ENCODE measurements at places on chromosomes 16 and 17. TPM values are rescaled to one million over a fixed set of nuclear protein-coding genes. Genes with fewer than 3 reads are reported as not detected.

Gene EIF3C
- polyA plus RNA-seq, result 265 TPM

Gene SAMD14
- polyA plus RNA-seq, result 5.3 TPM

Gene DHX40
- polyA plus RNA-seq, result 37.4 TPM

DNA sequence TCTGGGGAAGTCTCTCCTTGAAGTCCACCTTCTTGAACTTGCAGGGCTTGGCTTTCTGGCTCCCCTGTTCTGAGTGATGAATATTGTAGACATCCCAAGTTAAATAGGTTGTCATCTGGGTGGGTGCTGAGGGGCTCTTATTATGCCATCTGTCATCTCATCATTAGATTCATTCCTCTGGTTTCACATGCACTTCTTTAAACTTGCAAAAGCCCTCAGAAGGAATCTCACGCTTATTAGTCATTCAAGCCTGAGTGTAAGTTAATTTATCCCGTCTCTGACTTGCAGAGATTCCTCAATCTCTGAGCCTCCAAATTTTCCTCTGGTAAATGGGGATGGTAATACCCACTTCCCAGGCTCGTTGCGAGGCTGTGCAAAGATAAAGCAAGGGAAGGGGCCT lies 5.7 kb downstream of the MGAT5B start:
- no peak for DNase-seq

GRCh38 chr16:4693956-4694641 lies 737 bp downstream of the NUDT16L1 start:
- DNase-seq, result peak; percentile 8

DNA sequence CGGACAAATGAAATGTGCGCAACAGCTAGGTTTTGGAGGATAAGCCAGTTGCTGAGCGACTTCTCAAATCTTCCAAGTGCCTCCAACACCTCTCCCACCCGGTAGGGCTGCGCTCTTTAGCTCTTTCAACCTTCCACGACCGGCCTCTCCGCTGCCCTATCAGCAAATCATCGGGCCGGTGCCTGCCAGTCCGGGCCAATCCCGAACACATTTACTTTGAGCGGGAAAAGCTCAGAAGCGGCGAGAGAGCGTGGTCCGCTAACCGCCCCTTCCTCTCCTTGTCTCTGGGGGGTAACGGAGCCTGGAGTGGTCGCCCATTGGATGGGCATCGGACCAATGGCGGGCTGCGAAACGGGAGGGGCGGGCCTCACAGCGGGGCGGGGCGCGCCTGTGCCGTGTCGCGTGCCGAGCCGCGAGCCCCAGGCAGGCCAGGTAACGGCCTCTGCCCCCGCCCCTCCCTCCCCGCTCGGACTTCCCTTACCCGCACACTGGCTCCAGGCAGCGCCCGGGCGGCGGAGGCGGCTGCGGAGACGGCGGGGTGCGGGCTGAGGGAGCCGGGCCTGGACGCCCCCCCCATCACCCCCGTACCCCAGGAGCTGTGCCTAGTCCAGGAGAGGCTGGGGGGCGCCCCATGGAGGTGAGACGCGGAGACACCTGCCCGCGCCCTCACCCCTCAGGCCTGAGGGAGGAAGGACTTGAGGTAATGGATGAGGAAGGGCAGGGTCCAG lies at the start of gene MEIOC:
Gene MEIOC, plus strand, starts transcription at position 486 of the 728 bp plus-strand sequence. Its CDS starts 146 bp downstream, at position 632.
- no peak for DNase-seq

DNA sequence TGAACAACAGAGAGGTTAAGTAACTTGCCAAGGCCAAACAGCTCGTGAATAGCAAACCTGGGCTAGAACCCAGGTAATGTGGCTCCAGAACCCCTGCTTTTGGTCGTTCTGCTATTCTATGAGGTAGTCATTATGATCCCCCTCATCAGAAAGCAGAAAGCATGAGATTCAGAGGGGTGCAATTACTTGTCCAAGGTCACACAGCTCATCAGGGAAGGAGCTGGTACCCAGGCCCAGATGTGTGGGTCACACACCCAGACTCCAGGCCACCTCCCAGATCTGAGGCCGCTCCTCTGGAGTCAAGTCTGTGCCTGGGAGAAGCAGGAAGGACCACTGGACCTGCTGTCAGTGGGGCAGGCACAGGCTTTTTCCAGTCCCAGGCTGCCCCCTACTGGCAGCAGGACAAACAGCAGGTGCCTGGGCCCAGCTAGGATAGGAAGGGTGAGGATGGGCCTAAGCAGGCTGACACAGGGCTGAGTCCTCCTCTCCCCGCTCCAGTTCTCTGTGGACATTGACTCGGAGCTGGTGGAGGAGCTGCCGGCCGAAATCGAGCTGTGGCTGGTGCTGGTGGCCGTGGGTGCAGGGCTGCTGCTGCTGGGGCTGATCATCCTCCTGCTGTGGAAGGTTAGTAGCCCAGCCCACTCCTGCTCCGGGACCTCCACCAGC lies 7.8 kb upstream of the PDK2 start:
- DNase-seq, result peak; percentile 48

- no peak for DNase-seq
Measured at GRCh38 chr16:61887903-61888302, 148.3 kb downstream of the CDH8 start.

- no peak for DNase-seq
Measured at GRCh38 chr17:5254903-5255521, 20.4 kb upstream of the SCIMP start.

DNA sequence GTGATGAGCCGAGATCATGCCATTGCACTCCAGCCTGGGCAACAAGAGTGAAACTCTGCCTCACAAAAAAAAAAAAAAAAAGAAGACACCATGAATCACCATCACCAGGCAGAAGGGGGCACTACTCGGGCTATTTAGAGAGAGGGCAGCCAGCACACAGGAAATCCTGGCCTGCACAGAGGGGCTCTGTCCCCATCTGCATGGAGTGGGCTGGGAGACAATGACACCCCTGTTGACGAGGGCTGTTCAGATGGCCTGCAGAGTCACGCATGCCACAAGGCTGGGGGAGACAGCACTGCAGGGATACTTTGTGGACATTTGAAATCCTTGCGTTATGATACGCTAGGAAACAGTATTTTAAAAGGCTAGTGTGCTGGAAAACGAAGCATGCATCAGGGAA lies 48.3 kb downstream of the CUEDC1 start:
- DNase-seq, result no peak

DNA sequence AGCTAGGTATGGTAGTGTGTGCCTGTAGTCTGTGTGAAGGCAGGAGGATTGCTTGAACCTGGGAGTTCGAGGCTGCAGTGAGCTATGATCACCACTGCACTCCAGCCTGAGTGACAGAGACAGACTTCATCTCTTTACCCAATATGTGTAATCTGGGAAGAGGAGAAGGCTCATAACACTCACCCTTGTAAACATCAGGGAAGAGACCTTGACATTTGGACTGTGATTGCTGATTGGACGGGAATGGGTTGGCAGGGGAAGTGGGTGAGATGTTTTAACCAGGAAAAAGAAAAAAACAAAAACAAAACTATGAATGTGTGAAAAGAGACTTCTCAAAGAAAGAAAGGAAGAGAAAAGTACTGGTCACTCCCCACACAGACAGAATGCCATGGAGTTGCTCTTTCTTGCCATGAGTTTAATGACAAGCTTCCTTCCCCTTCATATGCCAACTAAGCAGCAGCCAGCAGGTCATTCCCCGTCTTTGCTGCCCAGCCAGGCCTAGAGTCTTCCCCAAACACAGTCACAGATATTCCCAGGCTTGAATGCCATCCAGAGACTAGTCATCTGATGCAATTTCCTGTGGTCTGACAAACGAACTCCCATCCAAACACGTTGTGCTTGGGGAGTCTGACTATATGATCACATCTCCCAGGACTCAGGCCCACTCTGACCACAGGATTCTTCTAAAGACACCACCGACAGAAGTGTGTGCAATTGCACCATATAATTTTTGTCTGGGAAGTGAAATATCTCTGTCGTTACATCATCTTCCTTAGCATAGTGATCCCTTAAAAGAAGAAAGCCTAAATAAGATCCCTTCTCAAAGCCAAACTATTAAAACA lies 3.6 kb upstream of the XAF1 start:
- peak; percentile 98 for DNase-seq

DNA sequence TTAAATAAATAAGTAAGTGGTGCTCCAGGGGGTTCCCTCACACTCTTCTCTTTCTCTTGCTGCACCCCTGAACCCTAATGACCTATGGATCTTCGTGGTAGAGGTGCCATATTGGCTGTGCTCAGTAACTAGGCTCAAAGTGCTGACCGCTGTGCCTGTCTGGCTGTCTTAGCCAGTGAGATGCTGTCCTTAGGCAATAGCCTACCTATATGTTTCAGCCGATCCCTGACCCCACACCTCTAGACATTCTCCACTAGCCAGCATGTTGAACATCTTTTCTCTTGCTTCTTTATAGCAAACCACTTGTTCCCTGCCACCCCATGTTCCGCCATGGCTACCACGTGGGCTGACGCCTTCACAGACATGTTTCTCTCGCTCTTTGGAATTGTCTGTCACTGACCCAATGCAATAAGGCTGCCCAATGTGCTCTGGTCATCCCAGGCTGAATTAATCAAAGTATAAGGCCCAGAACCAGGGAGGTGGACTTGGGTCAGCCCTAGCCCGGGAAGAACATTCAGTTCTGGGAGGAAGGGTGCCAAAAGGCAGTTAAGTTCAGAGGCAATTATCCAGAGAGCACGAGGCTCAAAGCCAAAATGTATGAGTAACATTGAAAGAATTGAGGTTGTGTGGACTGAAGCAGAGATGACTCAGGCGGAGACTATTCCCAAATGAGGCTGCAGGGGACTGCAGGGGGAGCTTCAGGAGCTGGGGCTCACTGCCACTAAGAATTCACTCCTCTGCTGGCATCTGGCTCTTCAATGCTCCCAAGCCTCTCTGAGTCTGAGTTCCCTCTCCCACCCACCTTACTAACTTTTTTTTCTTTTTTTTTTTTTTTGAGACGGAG lies 28.7 kb upstream of the TNRC6A start:
- DNase-seq, result peak; percentile 94

Gene TBX2
- polyA plus RNA-seq, result 22.0 TPM

- no peak for DNase-seq
Measured at GRCh38 chr16:11637320-11637719, 30.9 kb upstream of the SNN start.

DNA sequence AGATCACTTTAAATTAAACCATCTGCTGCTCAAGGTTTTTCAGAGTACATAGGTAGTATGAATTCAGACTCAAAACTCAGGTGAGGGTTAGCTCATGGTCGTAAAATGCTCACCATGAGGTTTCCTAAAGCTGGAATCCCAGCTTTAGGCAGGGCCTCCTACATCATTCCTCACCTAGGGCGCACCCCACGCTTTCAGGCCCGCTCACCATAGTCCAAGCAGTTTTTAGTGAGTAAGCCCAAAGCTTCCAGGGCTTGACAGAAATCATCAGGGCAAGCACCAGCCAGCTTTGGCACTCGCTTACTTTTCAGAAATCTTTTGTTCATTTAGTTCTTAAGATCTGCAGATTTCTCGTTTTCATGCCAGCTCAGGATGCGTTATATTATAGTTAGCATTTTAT lies 89.8 kb downstream of the HIC1 start:
- DNase-seq, result no peak

GRCh38 chr17:2400474-2400866 lies 390 bp downstream of the MNT start:
- DNase-seq, result no peak

Gene IGF2BP1
- 9.9 TPM for polyA plus RNA-seq

Gene PRAC2
- not detected for polyA plus RNA-seq

DNA sequence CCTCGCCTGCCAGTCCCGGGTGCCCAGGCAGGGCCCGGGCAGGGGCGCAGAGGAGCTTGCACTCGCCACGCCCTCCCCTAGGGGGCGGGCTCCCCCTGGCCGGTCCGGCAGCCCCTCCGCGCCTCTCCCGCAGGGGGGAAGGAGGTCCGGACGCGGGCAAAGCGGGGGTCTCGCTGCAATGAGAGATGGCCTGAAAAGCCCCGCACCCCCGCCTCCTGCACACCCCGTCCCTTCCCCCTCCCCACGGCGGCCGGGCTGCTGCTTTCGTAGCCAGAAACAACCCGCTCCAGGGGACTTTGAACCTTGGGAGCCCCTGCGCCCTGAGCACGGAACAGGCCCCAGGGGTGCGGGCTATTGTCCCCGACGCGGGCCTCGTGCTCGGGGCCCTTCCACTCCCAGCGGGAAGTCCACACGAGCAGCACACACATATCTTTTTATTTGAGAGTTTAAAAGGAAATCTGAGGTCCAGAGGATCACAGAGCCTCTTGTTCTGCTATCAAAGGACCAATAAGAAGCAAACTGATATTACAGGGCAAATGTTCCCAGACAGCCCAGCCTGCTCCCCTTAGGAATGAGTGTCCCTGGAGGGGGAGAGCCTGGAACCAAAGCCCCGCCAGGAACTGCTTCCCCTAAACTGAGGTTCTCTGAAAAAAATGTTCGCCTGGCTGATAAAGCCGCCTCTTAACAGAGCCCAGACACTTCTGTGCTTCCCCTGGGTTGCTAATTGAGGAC lies 5.8 kb upstream of the CBX4 start:
- no peak for DNase-seq

- no peak for DNase-seq
Measured at GRCh38 chr16:11057711-11058345, 113.5 kb downstream of the CLEC16A start.

GRCh38 chr16:70679671-70680494 lies 6.0 kb downstream of the MTSS2 start:
- DNase-seq, result no peak

Gene MVD
- polyA plus RNA-seq, result 9.1 TPM

GRCh38 chr16:5557966-5558365 lies 460.4 kb upstream of the EEF2KMT start:
- DNase-seq, result no peak

GRCh38 chr16:21959050-21959449 lies 5.9 kb downstream of the UQCRC2 start:
- no peak for DNase-seq

DNA sequence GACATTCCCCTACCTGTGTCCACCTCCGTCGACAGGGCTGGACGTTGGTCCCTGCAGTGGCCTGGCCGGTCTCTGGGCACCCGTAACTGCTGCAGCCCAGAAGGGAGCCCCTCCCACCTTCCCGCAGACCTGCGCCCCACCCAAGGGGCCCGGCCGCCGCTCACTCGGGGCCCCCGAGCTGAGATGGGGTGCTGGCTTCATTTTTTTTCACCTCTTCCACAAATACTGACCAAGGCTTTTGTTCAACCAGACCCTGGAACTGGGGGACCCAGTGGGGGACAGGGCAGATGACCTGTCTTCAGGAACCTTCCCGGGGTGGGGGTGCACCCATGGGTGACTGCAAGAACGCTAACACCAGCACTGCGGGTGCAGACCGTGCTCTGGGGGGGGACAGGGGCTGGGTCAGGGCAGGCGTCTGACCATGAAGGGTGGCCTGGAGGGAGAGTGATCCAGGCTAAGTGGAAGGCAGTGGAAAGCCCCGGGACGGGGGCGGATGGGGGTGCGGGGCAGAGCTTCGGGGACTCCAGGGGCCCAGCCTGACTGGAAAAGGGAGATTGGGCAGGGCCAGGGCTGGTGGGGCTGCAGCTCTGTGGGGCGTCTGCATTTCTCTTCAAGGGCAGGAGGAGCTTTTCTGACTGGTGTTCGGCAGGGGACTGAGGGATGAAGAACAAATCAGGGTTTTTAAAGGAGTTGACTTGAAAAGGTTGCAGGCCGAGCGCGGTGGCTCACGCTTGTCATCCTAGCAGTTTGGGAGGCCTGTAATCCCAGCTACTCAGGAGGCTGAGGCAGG lies 42.3 kb downstream of the SLC7A5 start:
- no peak for DNase-seq

DNA sequence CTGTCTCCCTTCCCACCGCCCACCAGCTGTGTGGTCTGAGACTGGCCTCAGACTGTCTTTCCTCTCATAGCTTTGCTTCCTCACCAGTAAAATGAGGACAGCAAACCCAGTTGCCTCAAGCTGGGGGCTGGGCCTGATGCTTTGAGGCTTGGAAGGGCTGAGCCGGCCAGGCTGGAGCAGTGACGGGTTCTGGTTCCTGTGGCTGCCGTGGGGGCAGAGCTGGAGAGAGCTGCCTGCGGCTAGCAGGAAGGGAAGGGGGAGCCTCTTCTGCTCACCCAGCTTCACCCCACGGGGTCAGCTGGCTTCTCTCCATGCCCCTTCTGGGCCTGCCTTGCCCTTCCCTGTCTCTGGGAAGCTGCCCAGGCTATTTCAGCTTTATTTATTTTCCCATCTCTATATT lies 23.7 kb downstream of the LASP1 start:
- DNase-seq, result no peak
